ENCODE measurements at places on chromosomes 3 and 15.

GRCh38 chr3:159488602-159489001 is 500.0 kb upstream of the IL12A start:
- DNase-seq, result no peak

- no peak for DNase-seq
These were observed 41.7 kb downstream of the RASGRP1 start for GRCh38 chr15:38522922-38523321.

GRCh38 chr3:23128655-23129054 is 74.5 kb upstream of the UBE2E2 start:
- no peak for DNase-seq

DNA sequence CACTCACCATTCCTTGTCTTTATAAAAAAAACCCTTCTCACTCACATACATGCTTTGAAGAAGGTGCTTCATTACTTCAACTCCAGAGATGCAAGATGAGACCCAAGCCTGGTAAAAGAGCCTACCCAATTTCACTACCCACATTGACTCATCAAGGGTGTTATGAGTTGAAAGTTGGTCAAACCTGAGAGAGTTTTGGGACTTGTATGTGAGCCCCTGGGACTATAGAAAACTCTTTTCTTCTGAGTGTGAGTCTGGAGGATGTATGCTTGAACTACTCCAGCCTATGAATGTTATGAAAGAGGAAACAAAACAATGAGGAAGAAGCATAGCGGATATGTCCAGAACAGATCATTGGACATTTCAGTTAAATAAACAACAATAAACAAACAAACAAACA is 106.5 kb upstream of the SATB1 start:
- no peak for DNase-seq

DNA sequence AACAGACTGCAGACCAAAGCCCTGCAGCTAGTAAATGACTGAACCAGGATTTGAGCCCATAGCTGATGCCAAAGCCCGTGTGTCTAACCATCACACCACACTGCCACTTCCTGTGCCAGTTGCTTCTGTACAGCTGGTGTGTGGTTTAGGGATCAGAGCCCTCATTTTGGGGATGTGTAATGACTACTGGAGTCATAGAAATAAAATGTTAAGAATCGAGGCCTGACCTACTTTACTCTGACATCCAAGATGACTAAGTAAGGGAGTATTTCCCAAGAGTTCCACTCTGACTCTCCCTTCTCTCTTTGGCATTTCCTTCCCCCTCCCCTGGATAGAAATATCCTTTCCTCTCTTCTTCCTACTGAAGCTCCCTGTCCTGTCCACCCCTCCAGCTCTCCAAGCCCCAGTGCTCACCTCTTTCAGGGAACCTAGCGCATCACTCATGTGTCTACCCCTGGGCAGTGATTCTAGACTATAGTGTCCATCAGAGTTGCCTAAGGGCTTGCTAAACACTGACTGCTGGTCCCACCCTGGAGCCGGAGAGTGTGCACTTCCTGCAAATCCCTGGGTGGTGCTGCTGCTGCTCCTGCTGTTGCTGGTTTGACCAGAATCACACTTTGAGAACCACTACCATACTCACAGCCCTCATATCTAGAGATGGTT is 53.8 kb downstream of the MGLL start:
- no peak for DNase-seq

GRCh38 chr3:129316248-129317013 is 37.8 kb downstream of the HMCES start:
- DNase-seq, result peak; percentile 93

GRCh38 chr3:48038971-48039481 is 22.8 kb upstream of the MAP4 start:
- DNase-seq, result no peak

GRCh38 chr15:75577401-75578172 is 1.5 kb downstream of the PTPN9 start:
- DNase-seq, result no peak

DNA sequence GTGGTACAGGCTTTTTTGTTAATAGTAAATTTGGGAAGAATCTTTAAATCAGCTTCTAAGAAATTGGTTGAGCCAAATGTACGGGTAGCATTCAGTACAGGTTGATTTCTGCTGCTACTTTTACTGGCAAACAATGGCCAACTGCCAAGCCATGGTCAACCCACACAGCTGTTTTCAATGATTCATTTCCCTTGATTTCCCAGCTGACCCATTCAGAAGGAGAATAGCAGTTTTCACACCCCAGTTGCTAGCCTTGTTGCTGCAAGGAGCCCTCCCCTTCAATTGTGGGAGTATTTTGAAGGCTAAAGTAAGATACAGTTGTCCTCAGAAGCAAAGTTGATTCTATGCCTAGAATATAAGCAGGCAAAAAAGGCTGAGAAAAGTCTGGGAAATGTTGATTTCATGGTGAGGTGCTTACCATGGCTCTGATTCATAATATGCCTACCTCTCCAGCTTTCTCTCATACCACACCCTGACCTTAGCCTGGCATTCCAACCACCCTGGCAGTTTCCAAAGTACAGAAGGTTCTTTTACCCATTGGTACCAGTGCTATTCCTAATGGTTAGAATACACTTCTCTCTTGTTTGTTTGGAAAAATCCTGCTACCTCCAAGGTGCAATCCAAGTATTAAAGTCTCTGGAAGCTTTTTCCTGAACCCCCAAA is 320.3 kb upstream of the TGFBR2 start:
- DNase-seq, result peak; percentile 78

- no peak for DNase-seq
These were observed 114.7 kb upstream of the LINGO1 start for GRCh38 chr15:77747175-77748077.

DNA sequence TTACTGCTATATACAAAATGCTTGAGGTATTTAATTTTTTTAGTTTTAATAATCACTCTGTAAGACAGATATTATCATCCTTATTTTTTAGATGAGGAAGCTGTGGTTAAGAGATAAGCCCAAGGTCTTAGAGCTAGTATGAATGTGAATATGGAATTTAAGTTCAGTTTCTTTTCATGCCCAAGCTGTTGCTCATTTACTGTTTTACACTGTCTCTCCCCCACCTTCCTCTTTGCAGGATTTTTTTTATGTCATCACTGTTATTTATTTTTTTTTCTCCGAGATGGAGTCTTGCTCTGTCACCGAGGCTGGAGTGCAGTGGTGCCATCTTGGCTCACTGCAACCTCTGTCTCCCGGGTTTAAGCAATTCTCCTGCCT is 22.5 kb downstream of the MAP2K5 start:
- DNase-seq, result no peak

- no peak for DNase-seq
These were observed 228.7 kb downstream of the MBNL1 start for GRCh38 chr3:152497457-152497856.

DNA sequence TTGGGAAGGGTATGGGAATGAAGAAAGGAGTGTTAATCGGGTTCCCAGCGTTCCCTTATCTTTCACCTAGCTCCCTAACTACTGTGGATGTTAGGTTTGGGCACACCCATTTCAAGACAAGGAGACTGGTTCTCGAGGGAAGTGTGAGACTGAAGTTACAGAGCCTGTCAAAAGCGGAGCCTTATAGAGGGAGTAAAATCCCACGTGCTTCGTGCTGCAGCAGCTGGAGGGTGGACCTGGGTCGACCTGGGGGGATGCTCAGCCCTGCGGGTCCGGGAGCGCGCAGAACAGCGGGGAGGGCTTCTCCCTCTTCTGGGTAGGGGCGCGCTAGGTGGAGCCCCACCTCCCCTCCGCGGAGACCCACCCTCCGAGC is 314 bp upstream of the TMED3 start:
- DNase-seq, result no peak

- DNase-seq, result no peak
These were observed 36.4 kb upstream of the GYG1 start for GRCh38 chr3:148954981-148955380.

- DNase-seq, result no peak
These were observed 88.4 kb upstream of the TLE3 start for GRCh38 chr15:70186152-70186551.

- no peak for DNase-seq
These were observed 7.2 kb downstream of the TNFAIP8L3 start for GRCh38 chr15:51087513-51087912.

DNA sequence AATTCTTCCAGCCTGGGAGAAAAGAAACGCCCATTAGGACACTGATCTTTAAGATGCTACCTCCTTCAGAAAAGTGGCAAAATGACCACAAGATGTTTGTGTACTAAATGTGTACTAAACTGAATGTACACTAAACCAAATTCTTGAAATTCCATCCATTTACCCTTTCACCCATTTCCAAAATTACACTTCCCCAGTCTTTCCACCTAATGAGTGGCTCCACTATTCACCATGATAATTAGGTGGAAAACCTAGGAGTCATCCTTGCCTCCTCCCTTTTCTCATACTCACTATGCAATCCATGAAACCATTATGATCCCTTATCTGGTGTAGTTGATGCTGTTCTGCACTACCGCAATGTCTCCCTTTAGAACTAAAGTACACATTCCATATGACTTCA is 452.1 kb upstream of the THBS1 start:
- no peak for DNase-seq

DNA sequence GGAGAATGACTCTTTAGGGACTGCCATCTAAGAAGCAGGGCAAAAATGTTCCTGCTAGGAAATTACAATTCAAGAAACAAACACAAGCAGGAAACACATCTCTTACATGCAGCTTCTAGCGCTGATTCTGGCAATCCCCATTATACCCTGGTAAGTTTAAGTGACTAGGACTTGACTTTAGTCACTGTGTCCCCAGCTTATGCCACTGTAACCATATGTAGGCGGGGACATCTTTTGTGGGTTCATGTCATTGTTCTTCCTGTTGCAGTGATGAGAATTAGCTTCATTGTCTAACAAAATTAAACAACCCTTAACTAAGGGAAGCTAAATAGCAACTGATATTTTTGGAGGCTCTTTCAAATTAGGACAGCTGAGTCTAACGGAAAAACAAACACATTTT is 17.9 kb upstream of the FAM81A start:
- DNase-seq, result no peak

DNA sequence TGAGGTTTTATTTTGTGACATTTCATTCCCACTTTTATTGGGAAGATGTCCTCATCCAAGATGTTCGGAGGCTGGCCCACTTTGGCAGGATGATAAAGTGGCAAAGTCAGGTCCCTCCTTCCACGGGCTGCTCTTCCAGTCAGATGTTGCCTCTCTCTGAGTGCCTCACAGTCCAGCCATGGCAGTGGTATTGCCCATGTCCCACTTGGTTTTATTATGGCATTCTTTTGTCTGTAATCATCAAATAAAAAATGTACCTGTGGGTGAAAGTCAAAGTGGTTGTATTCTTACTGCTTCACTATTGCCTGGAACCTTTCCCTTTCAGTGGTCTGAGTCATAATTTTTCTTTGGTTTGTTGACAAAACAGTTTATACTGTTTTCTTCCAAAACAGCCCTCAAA is 20.2 kb downstream of the ARNT2 start:
- DNase-seq, result no peak

GRCh38 chr3:127676921-127677351 is 4.2 kb downstream of the ABTB1 start:
- DNase-seq, result peak; percentile 41

DNA sequence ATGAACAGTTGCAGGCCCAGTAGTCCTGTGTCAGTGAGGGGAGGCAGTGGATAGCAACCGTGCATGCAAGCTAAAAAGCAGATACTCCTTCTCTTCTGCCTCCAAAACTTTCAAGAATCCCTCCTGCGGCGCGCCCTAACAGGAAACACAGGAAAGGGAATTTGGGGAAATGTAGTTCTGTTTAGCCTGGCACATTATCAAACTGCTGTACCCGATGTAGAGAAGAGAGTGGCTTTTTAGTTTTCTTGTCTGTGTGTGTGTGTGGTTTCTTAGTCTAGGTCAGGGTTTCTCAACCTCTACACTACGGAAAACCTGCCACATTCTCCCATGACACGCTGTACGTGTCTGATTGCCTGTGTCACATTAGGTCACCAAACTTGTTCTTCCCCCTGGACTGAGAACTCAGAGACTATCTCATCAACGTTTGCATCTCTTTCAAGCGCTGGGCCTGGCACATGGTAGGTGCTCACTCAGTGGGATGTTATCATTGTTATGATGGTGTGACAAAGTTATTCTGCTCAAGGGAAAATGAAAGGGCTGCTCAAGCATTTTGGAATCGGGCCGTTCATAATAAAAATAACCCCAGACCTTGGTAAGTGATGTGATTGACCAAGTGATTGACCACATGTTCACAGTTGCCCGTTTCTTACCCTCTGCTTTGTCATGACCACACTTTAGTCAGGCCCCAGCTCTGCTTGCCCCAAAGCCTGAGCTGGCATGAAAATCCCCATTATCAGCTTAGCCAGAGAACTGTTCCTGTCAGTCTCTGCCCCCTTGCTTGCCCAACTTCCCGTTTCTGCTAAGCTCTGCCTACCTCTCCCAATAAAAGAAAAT is 33.2 kb downstream of the TM4SF4 start:
- no peak for DNase-seq

DNA sequence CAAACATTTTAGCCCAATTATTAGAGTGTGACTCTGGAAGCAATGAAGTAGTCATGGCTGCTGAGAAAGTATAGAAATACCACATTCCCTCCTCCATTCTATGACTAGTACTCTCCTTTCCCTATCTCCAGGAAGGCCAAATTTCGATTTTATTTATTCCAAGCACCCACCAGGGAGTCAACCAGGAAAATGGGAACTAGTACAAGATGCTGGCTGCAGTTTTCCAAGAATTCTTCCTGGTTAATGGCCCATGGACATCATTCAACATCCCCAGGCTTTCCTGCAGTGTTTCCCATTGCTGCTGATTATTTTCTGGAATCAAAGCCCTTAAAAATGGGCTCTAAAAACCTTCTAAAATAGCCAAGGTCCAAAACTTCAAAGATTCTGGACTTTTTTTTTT is 247.9 kb upstream of the STT3B start:
- DNase-seq, result no peak

GRCh38 chr3:178386401-178386800 is 149.8 kb upstream of the KCNMB2 start:
- DNase-seq, result no peak

DNA sequence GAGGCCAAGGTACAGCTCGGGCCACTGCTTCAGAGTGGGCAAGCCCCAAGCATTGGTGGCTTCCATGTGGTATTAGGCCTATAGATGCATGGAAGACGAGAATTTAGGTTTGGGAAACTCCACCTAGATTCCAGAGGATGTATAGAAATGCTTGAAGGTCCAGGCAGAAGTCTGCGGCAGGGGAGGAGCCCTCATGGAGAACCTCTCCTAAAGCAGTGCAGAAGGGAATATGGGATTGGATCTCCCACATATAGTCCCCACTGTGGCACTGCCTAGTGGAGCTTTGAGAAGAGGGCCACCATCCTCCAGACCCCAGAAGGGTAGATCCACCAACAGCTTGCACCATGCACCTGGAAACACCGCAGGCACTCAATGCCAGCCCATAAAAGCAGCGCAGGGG is 48.1 kb upstream of the XXYLT1 start:
- no peak for DNase-seq

Data from ureter (tissue), 1 donor.